ENCODE measurements at places on chromosomes 6 and 20.

- DNase-seq, result no peak
These were observed 21.4 kb upstream of the AHCY start for GRCh38 chr20:34324541-34324940.

DNA sequence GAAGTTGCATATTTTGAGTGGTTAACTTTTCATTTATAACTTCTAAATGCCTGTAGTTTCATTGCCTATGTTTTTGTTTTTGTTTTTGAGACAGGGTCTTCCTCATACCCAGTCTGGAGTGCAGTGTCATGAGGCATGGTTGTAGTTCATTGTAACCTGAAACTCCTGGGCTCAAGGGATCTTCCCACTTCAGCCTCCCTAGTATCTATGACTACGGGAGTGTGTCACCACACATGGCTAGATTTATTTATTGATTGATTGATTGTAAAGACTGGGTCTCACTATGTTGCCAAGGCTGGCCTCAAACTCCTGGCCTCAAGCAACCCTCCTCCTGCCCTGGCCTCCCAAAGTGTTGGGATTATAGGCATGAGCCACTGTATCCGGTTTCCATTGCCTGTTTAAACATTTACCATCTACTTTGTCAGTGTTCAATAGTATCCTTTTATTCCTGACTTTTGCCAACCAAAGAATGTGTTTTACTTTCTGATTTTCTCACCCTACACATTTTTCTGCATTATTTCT is 144.6 kb downstream of the CDKAL1 start:
- DNase-seq, result no peak

DNA sequence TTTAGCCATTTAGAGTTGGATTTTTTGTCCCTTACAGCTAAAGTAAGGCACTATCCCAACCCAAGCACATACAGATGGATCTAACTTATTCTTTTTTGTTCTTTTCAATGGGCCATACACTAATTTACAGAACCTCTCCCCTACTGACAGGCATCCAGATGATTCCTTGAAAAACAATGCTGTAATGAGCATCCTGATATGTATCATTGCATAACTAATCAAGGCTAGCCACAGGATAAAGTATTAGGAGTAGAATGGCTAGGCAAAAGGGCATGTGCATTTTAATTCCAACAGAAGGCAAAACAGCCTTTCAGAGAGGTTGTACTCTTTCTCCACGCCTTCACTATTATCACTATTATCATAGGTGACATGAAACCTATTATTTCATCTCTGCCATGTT is 54.1 kb downstream of the ELOVL5 start:
- DNase-seq, result no peak

- no peak for DNase-seq
These were observed 30.6 kb downstream of the SPINT4 start for GRCh38 chr20:45752746-45753145.

DNA sequence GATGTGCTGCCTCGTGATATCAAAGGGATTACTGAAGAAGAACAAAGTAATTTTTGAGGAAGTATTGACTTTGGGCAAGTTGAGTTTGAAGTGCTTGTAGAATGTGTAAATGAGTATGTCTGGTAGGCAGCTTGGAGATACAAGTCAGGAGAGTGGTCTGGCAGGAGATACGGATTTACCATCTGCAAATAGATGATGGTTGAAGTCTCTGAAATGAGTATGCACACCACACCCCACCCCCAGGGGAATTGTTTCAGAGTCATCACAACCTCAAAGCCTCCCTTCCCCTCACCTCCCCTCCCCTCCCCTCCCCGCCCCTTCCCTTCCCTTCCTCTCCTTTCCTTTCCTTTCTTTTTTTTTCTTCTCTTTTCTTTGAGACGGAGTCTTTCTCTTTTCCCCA is 16.4 kb upstream of the MCUR1 start:
- DNase-seq, result no peak

DNA sequence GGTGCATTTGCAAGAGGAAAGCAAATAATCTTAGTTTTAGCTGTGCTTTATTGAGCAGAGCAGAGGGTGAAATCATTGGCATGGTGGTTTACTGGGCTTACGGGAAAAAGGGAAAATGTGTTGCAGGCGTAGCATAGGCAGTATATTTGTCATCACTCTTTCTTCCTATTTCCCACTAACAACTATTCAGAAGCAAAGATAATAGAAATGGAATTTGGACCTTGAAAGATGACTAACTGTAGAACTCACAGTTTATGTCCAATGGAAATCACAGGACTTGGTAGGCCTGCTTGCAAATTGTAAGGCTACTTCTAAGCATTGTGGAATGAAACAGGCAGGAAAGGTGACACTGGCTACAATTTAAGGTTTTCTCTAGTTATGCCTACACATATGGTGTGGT is 611.9 kb upstream of the MAN1A1 start:
- DNase-seq, result no peak

DNA sequence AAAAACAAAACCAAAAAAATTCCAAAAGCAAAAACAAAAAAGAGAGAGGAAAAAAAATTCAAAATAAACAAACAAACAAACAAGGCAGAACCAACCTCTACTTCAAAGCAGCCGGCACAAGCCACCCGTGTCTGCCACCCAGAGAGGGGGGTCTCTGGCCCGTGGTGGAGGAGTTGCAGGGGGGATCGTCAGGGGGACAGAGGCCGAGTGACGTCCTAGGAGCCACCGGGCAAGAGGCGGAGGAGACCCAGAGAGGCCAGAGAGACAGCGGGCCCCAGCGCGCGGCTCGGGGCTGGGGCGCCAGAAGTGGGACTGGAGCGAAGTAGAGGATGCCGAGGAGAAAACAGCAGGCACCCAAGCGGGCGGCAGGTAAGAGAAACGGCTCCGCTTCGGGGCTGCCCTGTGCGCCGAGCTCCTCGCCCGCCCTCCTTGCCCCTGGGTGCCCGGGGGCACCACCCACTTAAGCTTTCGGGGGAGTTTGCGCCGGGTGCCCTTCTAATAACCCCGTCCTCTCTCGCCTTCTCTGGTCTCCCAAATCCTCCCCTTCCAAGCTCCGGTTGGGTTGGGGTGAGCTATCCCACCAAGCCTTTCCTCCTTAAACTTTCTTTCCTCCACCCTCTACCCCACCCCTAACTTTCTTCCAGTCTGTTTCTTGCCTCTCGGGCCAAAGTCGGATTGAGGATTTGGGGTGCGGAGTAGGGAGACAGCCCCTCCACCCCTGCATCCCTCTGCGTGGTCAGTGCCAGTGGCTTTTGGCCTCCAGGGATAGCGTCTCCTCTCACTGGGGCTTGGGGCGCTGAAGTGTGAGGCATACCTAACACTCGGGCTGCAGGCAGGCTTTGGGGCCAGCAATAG is 1.0 kb downstream of the TSHZ2 start:
- peak; percentile 63 for DNase-seq

DNA sequence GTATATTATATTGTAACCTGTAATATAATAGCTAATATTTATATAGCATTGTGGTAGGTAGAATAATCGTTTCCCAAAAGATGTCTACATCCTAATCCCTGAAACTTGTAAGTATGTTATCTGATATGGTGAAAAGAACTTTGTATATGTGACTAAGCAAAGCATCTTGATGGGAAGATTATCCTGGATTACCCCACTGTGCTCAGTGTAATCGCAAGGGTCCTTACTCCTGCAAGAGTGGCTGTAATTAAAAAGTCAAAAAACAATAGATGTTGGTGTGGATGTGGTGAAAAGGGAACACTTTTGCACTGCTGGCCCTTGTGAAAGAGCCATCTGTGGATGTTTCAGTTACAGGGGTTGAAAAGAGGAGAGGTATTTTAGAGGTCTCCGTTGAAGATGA is 95.2 kb downstream of the EDN1 start:
- DNase-seq, result no peak

DNA sequence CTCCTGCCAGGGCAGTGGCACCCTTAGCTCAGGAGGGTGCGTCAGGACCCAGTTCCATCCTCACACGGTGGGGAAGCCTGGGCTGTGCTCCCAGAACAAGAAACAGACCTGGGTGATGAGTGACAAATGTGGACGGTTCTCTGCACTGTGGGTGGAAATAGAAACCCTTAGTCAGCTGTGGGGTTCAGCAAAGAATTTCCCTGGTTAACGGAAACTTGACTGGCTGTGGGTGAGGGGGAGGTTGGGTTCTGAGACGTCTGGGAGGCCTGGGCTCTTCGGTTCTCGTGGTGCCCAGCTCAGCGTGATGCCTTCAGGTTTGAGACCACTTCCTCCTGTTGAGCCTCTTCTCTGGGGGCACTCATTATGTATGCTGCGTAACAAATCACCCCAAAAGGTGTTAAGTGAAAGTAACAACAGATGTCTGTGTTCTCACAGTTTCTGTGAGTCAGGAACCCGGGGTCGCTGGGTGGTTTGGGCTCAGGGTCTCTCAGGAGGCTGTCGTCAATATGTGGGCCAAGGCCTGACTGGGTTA is 53.1 kb upstream of the FAM83D start:
- peak; percentile 72 for DNase-seq

DNA sequence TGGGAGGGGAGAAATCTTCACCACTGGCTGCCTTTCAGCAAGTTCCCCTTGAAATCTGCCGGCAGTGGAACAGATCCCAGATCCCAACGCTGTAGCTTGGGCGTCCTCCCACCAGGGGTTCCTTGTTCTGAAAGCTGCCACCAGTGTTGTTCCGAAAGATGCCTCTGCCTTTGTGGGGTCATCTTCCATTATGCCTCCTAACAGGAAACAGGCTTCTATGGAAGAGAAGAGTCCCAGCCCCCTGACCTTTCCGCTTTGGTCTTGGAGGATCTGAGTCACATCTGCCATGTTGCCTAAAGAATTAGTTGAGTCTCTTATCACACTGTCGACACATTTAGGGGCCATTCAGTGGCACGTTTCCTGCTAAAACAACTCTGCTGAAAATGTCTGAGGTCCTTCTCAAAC is 57.5 kb upstream of the NFATC2 start:
- DNase-seq, result no peak
